Effector memory CD4-positive, alpha-beta T cell (primary cell): ENCODE measurements at places on chromosomes 6 and 20.

DNA sequence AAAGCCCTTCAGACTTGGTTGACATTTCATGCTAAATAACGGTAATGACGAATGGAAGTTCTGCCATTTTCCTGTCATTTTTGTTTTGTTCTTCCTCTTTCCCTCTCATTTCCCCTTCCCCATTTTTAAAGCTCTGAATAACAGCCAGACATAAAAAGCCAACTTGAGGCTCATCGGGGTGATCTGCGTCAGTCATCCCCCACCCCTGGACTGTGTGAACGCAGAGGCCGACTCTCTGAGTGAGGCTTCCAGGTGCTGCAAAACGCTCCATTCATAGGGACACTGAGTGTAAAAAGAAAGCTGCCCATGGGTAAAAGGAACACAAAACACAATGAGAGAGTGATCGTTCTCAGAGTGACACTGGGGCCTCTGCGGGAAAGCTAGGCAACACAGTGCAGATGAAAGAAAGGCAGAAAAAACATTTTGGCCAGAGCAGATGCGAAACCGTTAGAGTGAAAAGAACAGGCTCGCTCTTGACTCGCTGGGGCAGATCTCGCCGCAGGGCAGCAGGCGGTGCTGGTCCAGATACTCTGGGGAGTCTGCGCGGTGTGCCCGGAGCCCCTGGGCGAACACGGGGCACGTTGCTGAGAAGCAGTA is 684.8 kb downstream of the QKI start:
- H3K36me3 ChIP-seq, result no peaks in the 10 kb centered on the region
- H3K27me3 ChIP-seq, result no peaks in the 10 kb centered on the region
- no peaks in the 10 kb centered on the region for H3K4me1 ChIP-seq
- DNase-seq, result no peak

GRCh38 chr20:43032459-43032858 is 157.2 kb downstream of the PTPRT start:
- H3K27ac ChIP-seq, result no peak overlapping the region
- no peaks in the 10 kb centered on the region for H3K4me1 ChIP-seq
- H3K36me3 ChIP-seq, result no peaks in the 10 kb centered on the region
- H3K4me3 ChIP-seq, result no peak overlapping the region
- no peaks in the 10 kb centered on the region for H3K27me3 ChIP-seq
- no peak for DNase-seq

DNA sequence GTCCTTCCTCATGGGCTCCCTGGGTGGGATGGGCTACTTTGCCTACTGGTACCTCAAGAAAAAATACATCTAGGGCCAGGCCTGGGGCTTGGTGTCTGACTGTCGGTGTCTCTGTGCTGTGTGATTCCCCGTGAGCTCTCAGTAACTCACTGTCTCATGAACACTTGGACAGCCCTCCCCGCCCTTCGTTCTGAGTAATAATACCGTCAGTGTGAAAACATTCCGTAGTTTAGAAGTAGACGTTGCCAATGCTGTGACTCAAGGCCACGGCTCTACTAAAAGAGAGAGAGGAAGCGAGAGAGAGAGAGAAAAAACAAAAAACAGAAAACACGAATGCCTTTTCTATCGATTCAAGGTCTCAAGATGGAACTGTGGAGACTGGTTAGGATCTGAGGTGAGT is 31.8 kb downstream of the FITM2 start:
- H3K4me3 ChIP-seq, result no peak overlapping the region
- no peaks in the 10 kb centered on the region for H3K27me3 ChIP-seq
- no peak for DNase-seq
- H3K27ac ChIP-seq, result no peak overlapping the region

DNA sequence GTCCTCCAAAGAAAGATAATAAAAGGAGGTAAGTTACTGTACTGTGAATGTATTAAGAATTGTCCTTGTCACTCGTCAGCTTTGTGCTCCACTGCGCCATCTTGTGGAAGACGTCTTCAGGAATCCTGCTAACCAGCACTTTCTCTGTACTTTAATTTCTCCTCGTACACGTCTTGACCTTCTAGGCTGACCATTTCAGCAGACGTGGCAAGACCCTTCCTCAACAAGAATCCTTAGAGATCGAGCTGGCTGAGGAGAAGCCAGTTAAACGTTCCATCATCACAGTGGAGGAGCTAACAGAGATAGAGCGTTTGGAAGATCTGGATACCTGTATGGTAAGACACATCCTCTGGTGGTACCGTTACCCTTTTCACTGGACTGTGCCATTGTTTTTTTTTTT is 95.5 kb upstream of the SCGN start:
- H3K27ac ChIP-seq, result no peak overlapping the region
- H3K4me3 ChIP-seq, result no peak overlapping the region
- no peaks in the 10 kb centered on the region for H3K4me1 ChIP-seq
- no peaks in the 10 kb centered on the region for H3K27me3 ChIP-seq

- no peak for DNase-seq
- no peaks in the 10 kb centered on the region for H3K4me1 ChIP-seq
- H3K27me3 ChIP-seq, result no peaks in the 10 kb centered on the region
- H3K27ac ChIP-seq, result no peak overlapping the region
- H3K36me3 ChIP-seq, result no peaks in the 10 kb centered on the region
These were observed 41.4 kb downstream of the MAP7 start for GRCh38 chr6:136508725-136509392.

DNA sequence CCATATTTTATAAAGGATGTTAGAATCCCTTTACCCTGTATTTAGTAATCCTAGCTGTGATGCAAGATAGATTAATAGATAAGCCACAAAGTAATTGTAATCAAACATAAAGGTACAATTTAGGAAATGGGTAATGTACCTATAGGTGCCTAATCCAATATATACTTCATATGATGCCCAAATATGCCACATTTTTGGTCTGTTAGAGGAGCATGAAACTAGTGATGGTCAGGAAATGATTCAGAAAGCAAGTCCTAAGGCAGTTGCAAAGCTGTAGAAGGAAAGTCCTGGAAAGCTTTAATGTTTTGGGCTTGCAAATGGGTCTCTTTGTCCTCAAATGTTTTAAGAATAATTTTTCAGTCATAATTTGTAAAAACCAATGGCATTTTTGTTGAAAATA is 76.6 kb upstream of the PTPRK start:
- DNase-seq, result no peak
- no peak overlapping the region for H3K27ac ChIP-seq
- H3K4me1 ChIP-seq, result no peaks in the 10 kb centered on the region
- H3K27me3 ChIP-seq, result no peaks in the 10 kb centered on the region
- no peaks in the 10 kb centered on the region for H3K36me3 ChIP-seq

- peak overlapping the region; percentile 44 for H3K4me3 ChIP-seq
- H3K27ac ChIP-seq, result no peak overlapping the region
- peaks cover 38% of the 10 kb centered on the region for H3K4me1 ChIP-seq
These were observed 1.1 kb downstream of the SPAG4 start for GRCh38 chr20:35616465-35617396.

- DNase-seq, result no peak
- no peaks in the 10 kb centered on the region for H3K4me1 ChIP-seq
- H3K36me3 ChIP-seq, result peaks cover 54% of the 10 kb centered on the region
- H3K27me3 ChIP-seq, result no peaks in the 10 kb centered on the region
- no peak overlapping the region for H3K27ac ChIP-seq
These were observed 97.6 kb downstream of the SCAF8 start for GRCh38 chr6:154830771-154831170.

GRCh38 chr6:163083141-163083540 is 331.4 kb upstream of the QKI start:
- H3K36me3 ChIP-seq, result no peaks in the 10 kb centered on the region
- no peak overlapping the region for H3K4me3 ChIP-seq
- H3K27me3 ChIP-seq, result no peaks in the 10 kb centered on the region
- H3K27ac ChIP-seq, result no peak overlapping the region
- no peak for DNase-seq

GRCh38 chr6:38137608-38138265 is 318.2 kb downstream of the ZFAND3 start:
- H3K4me1 ChIP-seq, result no peaks in the 10 kb centered on the region
- peaks cover 2% of the 10 kb centered on the region for H3K36me3 ChIP-seq
- no peak overlapping the region for H3K27ac ChIP-seq

- H3K27ac ChIP-seq, result no peak overlapping the region
- H3K4me1 ChIP-seq, result peaks cover 9% of the 10 kb centered on the region
- no peak overlapping the region for H3K4me3 ChIP-seq
- no peak for DNase-seq
- H3K36me3 ChIP-seq, result no peaks in the 10 kb centered on the region
These were observed 26.0 kb downstream of the KCNQ2 start for GRCh38 chr20:63446216-63447024.

DNA sequence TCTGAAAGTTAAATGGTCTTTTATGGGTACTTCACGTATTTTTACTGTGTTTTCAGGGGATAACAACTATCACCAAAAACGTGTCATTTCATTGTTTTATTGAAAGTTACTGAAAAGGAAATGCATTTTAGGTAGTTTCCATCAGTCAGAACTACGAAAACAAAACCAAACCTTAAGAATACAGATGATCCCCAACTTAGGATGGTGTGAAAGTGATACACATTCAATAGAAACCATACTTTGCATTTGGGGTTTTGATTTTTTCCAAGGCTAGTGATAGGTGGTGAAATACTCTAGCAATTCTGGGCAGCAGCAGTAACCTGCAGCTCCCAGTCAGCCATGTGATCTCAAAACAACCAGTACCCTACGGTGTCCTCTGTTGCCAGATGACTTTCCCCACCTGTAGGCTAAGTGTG is 25.9 kb upstream of the EFHC1 start:
- H3K27me3 ChIP-seq, result no peaks in the 10 kb centered on the region
- DNase-seq, result no peak
- H3K4me3 ChIP-seq, result peak overlapping the region; percentile 12
- H3K4me1 ChIP-seq, result peaks cover 82% of the 10 kb centered on the region
- no peaks in the 10 kb centered on the region for H3K36me3 ChIP-seq

DNA sequence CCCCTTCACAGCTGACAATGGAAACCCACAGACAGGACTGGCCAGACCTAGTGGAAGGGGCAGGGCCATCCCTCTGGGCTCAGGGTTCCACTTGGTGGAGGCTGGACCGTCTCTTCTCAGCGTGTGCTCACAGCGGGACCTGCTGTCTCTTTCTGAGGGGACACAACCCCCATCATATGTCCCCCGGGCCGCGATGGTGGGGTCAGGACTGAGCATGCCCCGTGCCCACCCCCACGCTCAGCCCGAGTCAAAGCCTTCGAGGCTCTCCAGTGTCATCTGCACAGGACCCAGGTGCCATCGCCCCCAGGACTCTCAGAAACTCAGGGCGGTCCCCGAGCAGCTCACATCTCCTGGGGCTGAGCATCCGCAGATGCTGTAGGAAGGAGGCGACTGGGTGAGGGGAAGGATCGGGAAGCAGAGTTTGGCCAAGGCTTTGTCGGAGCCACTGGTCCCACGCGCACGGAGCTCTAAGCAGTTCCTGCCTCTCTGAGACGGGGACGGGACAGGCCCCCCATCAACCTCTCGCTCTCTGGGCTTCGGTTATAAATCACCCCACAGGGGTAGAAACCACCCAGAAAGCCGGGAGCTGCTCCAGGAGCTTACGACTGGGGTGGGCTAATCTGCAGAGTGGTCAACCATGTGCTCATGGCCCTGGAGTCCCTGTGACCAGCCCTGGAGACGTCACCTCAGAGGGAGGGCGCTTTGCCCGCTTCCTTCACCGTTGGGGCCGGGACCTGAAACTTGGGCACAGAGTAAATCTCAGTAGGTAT is 183.4 kb upstream of the SULF2 start:
- no peak overlapping the region for H3K27ac ChIP-seq
- no peaks in the 10 kb centered on the region for H3K27me3 ChIP-seq
- DNase-seq, result no peak
- no peaks in the 10 kb centered on the region for H3K4me1 ChIP-seq

DNA sequence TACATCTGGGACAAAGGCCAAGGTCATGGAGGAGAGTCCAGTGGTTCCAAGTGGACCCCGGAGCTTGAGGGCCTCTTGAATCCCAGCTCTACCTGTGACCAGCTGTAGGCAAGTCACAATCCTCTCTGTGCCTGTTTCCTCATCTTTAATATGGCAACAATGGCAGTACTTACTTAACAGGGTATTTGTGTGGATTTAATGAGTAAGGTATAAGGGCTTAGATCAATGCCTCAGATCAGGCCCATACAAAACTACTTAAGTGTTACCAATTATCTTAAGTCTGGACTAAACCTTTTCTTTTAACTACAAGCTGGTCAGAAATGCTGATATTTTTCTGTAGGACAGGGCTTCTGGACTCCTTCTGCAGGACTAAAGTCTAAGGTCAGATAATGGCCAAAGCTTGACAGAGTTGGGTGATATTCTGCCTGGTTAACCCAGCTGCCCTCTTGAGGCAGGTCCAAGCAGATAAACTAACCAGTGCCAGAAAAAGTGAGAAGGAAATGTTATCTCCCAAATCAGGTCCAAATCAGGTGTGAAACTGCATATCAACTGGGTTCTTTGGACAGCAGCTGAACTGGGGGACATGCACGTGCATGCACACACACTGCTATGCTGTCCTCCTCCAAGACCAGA is 2.2 kb downstream of the SULF2 start:
- no peak for DNase-seq
- peaks cover 19% of the 10 kb centered on the region for H3K27me3 ChIP-seq
- no peak overlapping the region for H3K27ac ChIP-seq
- no peaks in the 10 kb centered on the region for H3K36me3 ChIP-seq
- no peak overlapping the region for H3K4me3 ChIP-seq

DNA sequence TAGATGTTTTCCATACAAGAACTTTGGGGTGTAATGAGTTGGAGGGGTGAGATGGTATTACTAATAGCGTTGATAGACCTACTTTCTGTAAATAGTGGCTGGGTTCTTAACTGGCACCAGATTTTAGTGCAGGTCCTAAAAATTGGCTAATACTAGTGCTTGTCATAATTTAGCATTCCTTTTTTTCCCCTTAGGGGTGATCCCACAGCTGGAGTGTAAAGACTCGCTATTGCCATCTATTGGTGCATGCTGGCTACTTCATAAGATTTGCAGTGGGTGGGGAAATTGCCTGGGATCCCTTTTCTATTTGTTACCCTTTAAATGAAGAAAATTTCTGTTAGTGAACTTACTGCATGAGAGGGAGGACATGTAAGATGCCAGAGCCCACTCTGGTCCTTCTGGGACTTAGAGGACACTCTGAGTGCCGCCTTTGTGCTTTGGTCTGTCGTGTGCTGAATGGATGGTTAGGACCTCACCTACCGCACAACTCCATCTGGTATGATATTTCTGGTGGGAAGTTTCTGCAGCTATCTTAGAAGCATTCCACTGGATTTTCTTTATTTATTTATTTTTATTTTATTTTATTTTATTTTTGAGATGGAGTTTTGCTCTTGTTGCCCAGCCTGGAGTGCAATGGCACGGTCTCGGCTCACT is 195.5 kb downstream of the JARID2 start:
- no peak overlapping the region for H3K4me3 ChIP-seq
- DNase-seq, result no peak
- H3K27ac ChIP-seq, result no peak overlapping the region
- peaks cover 14% of the 10 kb centered on the region for H3K4me1 ChIP-seq
- no peaks in the 10 kb centered on the region for H3K27me3 ChIP-seq
- no peaks in the 10 kb centered on the region for H3K36me3 ChIP-seq

- H3K4me3 ChIP-seq, result no peak overlapping the region
- H3K27ac ChIP-seq, result no peak overlapping the region
- H3K36me3 ChIP-seq, result no peaks in the 10 kb centered on the region
- DNase-seq, result no peak
- H3K27me3 ChIP-seq, result no peaks in the 10 kb centered on the region
These were observed 216.6 kb upstream of the HS3ST5 start for GRCh38 chr6:114559419-114559818.
